ENCODE measurements at places on chromosomes 1 and 21.

DNA sequence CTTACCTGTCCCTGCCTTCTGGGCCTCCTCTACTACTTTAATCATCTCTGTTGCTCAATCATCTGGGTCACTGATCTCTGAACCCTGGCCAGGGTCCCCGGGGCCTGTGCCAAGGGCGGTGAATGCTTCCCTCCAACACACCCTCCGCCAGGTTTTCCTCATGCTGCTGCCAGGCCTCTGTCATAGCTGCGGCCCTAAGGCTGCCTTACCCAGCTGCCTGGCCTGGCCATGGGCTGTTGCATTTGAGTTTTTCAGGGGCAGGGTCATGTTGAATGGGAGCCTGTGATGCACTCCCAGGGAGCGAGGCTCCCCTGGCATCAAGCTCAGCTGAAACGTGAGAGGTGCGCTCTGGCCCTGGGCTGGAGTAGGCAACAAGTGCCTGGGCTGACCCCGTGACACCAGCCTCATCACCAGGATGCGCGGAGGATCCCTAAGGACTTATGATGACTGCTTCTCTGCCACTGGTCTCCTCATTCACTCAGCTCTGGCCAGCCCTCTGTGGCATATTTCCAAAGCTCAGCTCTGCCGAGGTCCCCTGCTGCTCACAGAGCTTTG lies 7.6 kb downstream of the EDN2 start:
- DNase-seq, result no peak

- no peak for DNase-seq
Observed at GRCh38 chr1:32998064-32998463, 33.5 kb upstream of the RNF19B start.

DNA sequence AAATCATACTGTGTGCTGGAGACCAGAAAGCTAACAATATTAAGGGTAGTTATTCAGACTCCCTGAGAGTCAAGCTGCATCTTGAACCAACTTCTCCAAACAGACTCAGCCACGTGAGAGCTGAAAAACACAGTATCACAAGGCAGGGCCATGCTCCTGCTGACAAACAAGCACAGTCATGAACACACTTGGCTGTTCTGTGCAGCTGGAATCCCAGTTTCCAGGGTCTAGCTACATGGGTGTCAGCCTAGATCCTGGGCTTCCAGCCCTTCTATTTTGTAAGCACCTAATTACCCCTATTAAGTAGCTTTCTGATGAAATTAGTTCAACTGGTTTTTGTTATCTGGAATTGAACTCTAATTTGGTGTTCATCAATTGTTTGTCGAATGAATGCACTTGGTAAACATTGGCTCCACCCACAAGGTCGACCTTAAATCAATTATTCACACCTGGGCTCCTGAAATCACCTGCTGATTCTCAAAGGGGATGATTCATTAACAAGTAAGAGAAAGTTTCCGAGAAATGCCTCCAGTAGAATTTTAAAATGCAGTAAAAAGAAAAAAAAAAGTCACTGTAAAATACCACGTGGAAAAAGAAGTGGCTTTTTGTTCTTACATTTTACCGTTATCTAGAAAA lies 179.3 kb downstream of the ZC3H11B start:
- DNase-seq, result no peak

DNA sequence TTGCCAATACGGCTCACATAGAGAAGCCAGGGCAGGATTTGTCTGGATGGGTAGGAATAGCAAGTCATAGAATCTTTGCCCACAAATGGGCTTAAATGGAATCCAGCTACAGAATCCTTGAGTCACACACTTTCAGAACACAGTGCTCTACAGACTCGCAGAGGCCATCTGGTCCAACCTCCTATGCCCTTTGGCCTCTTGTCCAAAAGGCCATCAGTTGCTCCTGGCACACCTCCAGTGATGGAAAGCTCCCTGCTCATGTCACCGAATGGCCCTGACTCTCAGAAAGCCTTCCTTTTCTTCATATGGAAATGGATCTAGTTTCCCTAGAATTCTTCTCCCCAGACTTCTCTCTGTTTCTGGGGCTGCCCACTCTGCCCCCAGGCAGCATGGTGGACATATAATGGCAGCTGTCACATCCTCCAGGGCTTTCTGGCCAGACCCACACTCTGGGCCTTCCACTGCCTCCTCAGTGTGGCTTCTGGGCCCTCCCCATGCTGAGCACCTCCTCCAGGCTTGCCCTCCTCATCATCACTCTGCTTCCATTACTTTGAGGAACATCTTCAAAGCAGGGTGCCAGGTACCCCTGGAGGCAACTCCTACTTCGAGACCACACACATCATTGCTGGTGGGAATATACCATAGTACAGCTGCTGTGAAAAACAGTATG lies 33.6 kb upstream of the TRABD2B start:
- DNase-seq, result no peak

DNA sequence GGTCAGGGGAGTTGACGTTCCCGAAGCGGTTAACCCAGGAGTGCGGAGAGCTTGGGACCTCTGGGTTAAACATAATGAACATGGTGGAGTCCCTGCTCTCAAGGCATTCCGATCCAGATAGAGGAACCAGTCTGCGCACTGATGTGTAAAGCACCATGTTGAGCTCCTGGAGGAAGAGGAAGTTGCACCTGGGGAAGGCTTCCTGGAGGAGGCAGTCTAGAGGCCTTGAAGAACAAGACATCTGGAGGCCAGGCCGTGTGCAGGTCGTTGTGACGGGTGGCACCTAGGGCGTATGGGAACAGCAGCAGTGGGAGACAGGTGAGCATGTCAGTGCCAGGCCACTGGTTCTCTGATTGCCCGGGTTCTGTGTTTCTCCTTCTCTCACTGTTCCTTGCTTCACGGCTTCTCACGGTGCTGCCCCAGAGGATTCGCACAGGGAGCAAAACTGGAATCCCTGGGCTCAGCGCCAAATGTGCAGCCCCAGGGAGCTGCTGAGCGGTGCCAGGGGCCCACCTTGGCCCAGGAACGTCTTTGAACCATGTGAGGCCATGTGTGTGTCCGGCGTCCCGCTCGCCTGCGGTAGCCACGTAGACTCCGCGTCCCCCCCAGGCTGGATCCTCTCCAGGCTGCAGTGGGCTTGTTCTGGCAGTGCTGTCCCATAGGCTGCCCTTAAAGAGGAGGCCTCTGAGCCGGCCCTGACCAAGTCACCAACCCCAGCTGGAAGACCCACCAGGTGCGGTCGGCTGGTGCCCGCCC lies 122.9 kb upstream of the GALNT2 start:
- no peak for DNase-seq

GRCh38 chr1:212902054-212902453 lies 44.0 kb downstream of the FLVCR1 start:
- DNase-seq, result no peak

GRCh38 chr1:201361652-201362504 lies 15.6 kb downstream of the TNNT2 start:
- no peak for DNase-seq

GRCh38 chr1:116667078-116667574 lies 407 bp downstream of the IGSF3 start:
- DNase-seq, result no peak

GRCh38 chr1:212166644-212167043 lies 118.6 kb upstream of the PPP2R5A start:
- no peak for DNase-seq

- no peak for DNase-seq
Observed at GRCh38 chr1:3049905-3050304, 19.1 kb upstream of the PRDM16 start.

DNA sequence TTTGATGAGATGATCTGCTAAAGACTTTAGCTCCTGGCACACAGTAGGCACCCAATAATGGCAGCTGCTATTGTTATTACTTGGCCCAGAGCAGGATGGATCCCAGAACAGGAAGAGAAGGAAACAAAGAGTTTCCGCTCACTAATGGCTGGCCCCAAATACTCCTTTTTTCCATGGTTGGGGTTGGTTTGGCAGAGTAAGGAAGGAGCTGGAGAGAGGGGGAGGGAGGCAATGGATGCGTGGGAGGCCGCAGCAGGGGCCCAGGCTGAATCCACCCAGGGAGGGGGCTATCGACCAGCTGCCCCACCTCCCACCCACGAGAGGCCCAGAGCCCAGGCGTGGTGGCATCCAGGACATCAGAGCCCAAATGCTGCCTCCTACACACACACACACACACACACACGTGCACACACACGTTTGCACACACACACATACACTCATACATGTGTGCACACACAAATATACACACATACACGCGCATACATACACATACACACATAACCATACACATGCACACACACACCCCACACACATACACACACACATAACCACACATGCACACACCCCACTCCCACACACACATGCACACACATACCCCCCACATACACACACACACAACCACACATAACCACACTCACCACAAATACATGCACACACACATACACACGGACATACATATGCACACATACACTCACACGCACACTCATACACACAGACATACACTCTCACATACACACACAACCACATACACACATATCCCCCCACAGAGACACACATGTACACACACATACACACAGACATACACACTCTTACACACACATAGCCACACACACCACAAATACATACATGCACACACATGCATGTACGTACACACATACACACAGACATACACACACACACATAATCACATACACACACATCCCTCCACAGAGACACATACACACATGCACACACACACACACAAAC lies 25.2 kb downstream of the C1QB start:
- DNase-seq, result no peak

- peak; percentile 2 for DNase-seq
Observed at GRCh38 chr21:25934771-25935224, 200.0 kb downstream of the GABPA start.

DNA sequence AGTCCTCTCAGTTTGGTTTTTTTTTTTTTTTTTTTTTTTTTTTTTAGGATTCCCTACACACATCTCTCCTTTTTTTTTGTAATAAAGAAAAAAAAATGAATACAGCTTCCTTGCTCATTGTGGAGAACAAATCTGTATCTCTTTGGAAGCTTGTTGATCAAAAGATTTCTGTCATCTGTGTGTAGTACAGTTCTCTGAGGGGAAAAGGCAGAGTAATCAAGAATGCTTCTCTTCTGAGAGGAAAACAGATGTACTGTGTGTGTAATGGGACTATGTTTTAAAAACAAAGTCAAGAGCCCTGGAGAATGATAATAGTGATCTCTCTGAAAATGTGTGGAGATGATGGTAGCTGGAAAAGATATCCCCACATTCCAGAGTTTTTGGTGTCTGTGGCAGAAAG lies 16.5 kb upstream of the ROR1 start:
- no peak for DNase-seq

DNA sequence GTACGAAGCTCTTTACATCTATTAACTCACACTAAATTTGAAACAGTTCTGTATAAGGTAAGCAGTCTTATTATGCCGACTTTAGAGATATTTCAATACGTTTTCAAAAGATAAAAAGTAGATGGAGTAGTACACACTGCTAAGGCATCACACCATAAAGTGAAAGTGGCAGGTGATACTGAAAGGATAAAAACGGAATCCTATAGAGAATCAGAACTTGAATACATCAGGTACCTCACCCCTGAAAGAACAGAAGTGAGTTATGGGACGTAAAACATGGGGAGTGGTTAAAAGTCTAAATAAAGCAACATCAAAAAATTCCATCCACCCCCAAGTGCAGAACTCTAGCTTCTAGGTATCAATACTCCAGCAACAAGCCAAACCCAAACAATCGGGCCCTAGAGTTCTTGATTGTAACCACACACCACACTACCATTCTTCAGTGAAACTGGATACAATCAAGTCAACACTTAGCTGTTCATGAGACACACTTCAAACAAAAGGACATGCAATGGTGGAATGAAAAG lies 142.6 kb downstream of the SMYD3 start:
- no peak for DNase-seq

- no peak for DNase-seq
Observed at GRCh38 chr1:91600431-91601337, 100.0 kb downstream of the CDC7 start.

GRCh38 chr21:33230545-33231324 lies 997 bp downstream of the IFNAR2 start:
- no peak for DNase-seq

DNA sequence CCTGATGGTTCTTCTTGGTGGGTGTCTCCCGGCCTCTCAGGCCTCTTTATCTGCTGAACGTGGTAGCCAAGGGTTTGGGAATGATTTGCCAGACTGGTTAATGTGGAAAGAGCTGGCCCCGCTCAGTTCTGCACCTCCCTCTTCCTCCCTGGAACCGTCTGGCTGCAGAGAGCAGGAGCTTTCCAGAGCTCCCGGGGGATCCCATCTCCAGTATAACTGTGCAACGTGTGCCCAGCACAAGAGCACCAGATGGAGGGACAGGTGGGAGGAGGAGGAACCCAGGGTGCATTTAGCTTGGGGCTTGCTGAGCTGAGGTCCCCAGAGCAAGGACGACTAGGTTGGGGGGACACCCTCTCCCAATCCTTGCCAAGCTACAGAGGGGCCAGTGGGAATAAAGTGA lies 5.0 kb downstream of the TFF1 start:
- no peak for DNase-seq

Measured in stimulated activated CD8-positive, alpha-beta memory T cell treated with anti-CD3 and anti-CD28 coated beads, Interleukin-7, amount 100 ng/mL, for 48 hours (primary cell).